ENCODE measurements at places on chromosomes 12 and 14.

- no peak for DNase-seq
Observed at GRCh38 chr12:108611884-108612415, 14.1 kb upstream of the TMEM119 start.

DNA sequence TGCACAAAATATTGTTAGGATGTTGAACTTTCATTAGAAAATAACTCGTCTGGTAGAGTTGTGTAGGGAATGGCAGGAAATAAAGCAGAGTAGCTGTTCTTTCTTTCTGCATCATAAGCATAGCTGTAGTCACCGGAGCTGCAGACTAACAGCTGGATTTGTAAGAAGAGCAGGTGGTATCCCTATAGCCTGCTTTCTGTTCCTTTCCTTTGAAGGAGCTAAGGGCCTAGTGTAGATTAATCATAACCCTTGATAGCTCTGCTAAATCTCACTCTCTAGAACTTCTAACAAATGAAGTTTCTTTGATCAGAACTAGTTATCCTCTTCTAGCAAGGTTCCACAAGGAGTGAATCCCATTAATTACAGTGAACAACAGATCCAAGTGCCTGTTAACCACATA lies 3.5 kb downstream of the LMO3 start:
- no peak for DNase-seq

DNA sequence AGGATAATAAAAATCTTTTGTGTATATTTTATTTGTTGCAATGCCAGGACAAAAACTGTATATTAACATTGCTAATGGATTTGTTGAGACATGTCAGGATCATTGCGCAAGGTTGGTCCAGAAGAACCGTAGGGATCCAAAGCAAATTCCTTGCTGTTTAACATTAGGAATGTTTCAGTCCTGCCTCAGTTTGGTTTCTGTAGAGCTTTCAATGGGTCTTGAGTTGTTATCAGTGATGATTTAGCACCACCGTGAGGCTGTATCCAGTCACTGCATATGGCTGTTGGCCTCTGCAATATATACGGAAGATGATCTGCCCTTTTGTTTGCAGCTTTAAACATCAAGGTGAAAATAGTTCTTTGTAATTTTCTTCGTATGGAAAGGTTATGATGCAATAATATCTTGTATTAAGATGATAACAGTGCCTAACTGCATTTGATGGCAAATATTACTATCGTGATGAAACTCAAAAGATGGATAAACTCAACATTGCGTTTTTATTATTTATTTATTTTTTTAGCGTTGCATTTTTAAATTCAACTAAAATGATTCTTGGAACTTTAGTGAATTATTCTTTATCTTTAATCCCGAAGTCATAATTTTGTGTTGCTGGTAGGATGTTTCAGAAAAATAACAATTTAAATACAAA lies 231.2 kb downstream of the AKAP6 start:
- no peak for DNase-seq

- DNase-seq = no peak
Observed at GRCh38 chr14:85529803-85530574, at the start of gene FLRT2. Gene FLRT2 (plus strand): TSS chr14:85530144. CDS start chr14:85621515, 91,371 bp downstream.

GRCh38 chr12:54021432-54022013 lies 6.7 kb upstream of the HOXC6 start:
- no peak for DNase-seq

GRCh38 chr12:116040402-116040801 lies 237.1 kb downstream of the MED13L start:
- no peak for DNase-seq

GRCh38 chr12:130139567-130140421 lies 22.5 kb upstream of the FZD10 start:
- no peak for DNase-seq

- DNase-seq = no peak
Observed at GRCh38 chr14:60662982-60663381, 13.7 kb upstream of the SIX1 start.

- no peak for DNase-seq
Observed at GRCh38 chr14:81337073-81337472, 63.1 kb downstream of the STON2 start.

- DNase-seq = no peak
Observed at GRCh38 chr14:69008421-69008884, 29.4 kb upstream of the ACTN1 start.

DNA sequence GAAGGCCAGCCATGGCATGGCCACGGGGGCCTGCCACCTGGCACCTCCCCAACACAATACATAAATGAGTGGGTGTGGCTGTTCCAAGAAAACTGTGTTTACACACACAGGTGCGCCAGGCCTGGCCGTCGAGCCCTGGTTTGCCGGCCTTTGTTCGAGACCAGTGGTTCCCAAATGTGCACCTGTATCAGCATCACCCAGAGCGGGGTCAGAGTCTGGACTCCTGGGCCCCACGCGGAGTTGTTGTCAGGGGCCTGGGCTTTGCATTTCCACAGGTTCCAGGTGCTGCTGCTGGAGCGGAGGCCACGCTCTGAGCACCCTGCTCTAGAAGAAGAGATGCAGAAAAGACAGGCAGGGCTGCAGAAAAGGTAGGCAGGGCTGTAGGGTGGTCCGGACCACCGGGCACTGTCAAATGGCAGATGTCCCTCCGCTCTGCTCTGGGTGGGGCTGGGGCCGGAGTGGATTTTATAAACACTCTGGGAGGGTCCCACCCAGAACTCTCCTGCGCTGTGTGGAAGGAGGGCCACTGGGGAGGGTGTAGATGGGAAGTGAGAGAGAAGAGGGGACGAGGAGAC lies 4.2 kb upstream of the ASPG start:
- DNase-seq = no peak

DNA sequence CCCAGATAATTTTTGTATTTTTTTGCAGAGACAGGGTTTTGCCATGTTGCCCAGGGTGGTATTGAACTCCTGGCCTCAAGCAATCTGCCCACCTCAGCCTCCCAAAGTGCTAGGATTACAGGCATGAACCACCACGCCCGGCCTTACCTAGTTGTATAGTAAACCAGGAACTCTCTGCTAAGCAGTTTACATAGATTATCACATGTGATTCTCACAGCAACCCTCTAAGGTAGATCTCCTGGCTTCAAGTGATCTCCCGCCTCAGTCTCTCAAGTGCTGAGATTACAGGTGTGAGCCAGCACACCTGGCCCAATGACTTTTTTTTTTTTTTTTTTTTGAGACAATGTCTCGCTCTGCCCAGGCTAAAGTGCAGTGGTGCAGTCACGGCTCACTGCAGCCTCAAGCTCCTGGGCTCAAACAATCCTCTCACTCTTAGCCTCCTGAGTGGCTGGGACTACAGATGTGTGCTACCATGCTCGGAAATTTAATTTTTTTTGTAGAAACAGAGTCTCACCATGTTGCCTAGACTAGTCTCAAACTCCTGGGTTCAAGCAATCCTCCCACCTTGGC lies 26.0 kb upstream of the ATP2A2 start:
- no peak for DNase-seq

GRCh38 chr14:49460662-49461061 lies 125.5 kb downstream of the RPS29 start:
- no peak for DNase-seq

- DNase-seq = no peak
Observed at GRCh38 chr12:100267603-100268281, 765 bp downstream of the SCYL2 start.

GRCh38 chr12:96486751-96487613 lies 2.4 kb upstream of the CFAP54 start:
- no peak for DNase-seq

- DNase-seq = no peak
Observed at GRCh38 chr12:11719678-11720099, 70.2 kb downstream of the ETV6 start.

DNA sequence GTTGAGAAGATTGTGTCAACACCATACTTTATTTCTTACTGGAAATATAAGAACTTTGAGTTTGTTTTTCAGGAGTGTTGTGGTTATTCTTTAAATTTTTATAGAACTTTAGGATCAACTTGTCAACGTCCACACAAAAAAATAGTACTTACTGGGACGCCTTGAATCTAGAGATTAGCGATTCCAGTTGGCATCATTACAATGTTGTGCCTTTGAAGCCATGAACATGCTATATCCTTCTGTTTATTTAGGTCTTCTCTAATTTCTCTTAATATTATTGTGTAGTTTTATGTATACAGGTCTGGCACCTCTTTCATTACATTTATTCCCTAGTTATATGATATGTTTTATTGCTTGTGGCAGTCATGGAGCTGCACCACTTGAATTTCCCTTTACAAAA lies 320.8 kb upstream of the CCDC196 start:
- no peak for DNase-seq

DNA sequence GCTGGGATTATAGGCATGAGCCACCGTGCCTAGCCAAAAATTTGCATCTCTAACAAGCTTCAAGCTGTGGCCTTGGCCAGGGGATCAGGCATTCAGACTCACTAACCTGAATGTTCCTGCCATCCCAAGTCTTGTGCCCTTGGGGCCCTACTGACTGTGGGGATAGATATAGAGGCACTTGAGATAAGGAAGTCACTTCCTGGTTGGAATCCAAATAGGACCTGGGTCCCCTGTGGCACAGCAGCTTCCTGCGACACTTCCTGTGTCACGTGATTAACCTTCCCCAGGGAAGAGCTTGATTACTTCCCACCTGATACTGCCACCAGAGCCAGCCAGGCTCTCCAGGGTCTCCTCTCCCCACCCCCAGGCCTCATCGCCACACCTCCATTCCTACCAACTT lies 128.2 kb downstream of the BCL11B start:
- DNase-seq = no peak

DNA sequence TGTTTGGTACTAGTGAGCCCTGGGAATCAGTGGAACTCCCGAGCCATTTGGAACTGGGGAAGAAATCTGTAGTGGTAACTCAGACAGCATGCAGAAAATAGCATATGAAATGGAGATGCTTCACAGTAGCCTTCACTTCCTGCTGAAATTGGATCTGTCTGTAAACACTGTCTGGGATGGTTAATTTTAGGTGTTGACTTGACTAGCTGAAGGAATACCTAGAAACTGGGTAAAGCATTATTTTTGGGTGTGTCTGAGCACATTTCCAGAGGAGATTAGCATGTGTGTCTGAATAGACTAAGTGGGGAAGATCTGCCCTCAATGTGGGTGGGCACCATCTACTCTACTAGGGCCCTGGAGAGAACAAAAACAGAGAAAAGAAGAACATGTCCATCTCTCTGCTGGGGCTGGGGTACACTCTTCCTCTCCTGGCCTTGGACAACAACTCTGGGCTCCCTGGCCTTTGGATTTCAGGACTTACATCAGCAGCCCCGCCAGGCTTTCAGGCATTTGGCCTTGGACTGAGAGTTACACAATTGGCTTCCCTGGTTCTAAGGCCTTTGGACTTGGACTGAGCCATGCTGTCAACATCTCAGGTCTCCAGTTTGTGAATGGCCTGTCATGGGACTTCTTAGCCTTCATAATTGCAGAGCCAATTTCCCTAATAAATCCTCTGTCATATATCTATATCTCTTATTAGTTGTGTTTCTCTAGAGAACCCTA lies 14.0 kb upstream of the CRADD start:
- no peak for DNase-seq

DNA sequence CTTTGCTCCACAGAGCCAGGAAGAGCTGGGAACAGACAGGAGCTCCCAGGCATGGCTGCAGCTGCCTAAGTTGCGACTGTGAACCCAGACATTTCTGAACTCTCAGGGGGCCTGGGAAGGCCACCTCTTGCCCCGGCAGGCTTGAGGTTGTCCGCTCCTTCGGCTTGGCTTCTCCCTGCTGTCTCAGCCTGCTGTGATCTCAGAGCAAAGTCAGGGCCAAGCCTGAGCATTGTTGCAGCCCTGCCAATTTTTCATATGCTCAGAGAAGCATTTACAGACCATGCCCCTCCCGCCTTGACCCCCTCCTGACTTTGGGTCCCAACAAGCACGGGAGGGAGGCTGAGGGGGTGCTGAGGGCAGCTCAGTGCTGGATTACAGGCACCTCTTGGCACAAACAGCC lies 1439.1 kb upstream of the FLRT2 start:
- no peak for DNase-seq

DNA sequence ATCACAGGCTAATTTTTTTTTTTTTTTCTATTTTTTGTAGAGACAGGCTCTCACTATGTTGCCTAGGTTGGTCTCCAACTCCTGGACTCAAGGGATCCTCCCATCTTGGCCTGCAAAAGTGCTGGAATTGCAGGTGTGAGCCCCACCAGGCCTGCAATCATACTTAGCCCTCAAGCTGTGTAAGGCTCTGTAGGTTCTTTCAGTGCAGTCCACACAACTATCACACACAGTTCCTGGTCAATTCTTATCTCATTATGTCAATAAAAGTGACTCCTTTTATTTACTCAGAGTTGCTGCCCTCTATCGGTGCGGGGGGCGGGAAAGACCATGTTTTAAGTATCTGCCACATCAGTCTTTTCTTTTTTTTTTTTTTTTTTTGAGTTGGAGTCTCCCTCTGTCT lies 29.0 kb downstream of the SLC2A3 start:
- no peak for DNase-seq

DNA sequence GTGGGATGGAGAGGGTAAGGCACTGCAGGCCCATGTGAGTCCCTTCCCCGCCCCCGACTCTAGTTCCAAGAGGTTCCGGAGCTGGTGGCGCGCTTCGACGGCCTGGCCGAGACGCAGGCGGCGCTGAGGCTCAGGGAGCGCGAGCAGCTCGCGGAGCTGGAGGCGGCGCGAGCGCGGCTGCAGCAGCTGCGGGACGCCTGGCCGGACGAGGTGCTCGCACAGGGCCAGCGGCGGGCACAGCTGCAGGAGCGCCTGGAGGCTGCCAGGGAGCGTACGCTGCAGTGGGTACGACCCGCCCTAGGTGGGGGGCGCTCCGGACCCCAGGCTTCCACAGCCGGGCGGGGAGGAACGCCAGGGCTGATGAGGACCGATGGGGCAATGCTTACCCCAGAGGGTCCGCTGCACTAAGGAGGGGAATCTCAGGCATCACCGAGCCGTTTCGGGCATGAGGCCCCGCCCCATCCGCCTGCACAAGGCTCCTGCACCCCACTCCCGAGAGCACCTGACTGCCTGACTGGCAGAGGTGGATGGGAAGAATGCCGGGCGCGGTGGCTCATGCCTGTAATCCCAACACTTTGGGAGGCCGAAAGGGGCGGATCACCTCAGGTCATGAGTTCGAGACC lies 4.9 kb downstream of the CFAP73 start:
- no peak for DNase-seq

Measured in stimulated activated CD4-positive, alpha-beta T cell treated with anti-CD3 and anti-CD28 coated beads, TNF-alpha, amount 100 ng/mL, for 4 hours (primary cell).